ENCODE measurements at places on chromosomes 12 and 14.

- no peak overlapping the region for H3K27ac ChIP-seq
- H3K4me3 ChIP-seq, result no peak overlapping the region
- no peaks in the 10 kb centered on the region for H3K36me3 ChIP-seq
- no peak for DNase-seq
Measured at GRCh38 chr14:82122655-82123054, 589.0 kb upstream of the SEL1L start.

GRCh38 chr14:95250936-95251335 lies 68.8 kb downstream of the CLMN start:
- no peaks in the 10 kb centered on the region for H3K36me3 ChIP-seq
- no peak overlapping the region for H3K27ac ChIP-seq
- H3K4me1 ChIP-seq, result no peaks in the 10 kb centered on the region

- no peak for DNase-seq
- H3K4me1 ChIP-seq, result no peaks in the 10 kb centered on the region
- H3K36me3 ChIP-seq, result no peaks in the 10 kb centered on the region
- H3K27ac ChIP-seq, result no peak overlapping the region
Measured at GRCh38 chr14:38238332-38238731, 17.6 kb downstream of the CLEC14A start.

DNA sequence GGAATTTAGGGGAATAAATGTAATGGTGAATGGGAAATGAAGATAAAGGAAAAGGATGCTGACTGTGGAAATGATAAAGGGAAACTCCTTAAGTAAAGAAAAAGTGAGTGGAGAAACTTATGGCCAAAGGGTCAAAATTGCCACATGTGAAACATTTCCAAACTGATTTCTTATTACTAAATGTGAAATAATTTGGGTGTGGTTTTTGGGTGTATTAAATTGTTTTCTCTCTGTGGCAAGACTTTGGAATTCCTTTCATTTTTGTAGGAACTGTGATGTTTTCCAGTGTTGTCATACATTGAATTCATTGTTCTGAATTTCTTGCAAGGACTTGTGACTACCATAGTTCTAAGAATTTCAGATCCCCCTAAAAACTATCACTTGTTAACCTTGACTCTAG lies 1891.5 kb upstream of the SEL1L start:
- H3K27ac ChIP-seq, result no peak overlapping the region
- no peaks in the 10 kb centered on the region for H3K4me1 ChIP-seq
- H3K27me3 ChIP-seq, result no peaks in the 10 kb centered on the region
- no peaks in the 10 kb centered on the region for H3K36me3 ChIP-seq

GRCh38 chr12:54437697-54438096 lies 18.6 kb upstream of the ITGA5 start:
- no peak overlapping the region for H3K27ac ChIP-seq
- H3K36me3 ChIP-seq, result no peaks in the 10 kb centered on the region
- DNase-seq, result no peak
- no peak overlapping the region for H3K4me3 ChIP-seq
- peaks cover 2% of the 10 kb centered on the region for H3K4me1 ChIP-seq
